Stimulated activated naive CD8-positive, alpha-beta T cell treated with anti-CD3 and anti-CD28 coated beads, Interleukin-15, Interleukin-2, amounts not matched to agents 100 U/mL and 50 U/mL, for 24 hours (primary cell): ENCODE measurements at places on chromosomes 2 and 18.

DNA sequence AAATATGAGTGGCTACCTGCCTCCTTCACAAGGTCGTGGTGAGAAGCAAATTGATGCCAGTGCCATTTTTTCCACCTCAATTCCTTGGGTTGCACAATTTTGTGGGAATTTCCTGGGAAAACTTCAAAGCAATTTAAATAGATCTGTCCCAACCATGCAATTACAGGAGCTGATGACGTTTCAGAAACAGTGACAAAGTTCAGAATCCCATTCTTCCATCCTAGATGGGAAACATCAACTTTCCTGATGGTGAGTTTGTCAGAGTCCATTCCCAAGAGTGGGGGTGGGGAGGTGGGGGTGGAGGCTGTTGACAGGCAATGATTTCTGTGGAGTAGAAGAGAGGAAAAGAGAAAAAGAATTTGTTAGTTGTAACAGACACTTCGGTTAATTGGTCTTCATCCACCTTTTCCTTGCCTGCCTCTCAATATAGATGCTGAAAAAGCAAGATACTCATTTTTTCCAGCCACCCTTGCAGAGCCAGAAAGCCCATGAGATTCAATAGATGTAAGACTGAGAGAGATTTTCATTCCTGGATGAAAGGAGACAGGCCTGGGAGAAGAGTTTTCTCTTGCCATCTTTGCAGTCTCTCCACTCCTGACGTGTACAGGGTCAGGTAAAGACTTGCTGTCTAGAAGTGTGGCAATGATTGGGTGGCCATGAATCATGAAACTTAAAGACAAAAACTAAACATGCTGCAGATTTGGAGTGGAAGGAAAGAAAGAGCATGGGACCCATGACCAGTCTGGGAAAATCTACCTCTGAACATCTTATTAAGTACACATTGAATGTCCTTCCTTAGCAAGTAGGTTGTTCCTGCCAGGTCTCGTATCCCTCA is 47.3 kb downstream of the SOCS6 start:
- DNase-seq: no peak

DNA sequence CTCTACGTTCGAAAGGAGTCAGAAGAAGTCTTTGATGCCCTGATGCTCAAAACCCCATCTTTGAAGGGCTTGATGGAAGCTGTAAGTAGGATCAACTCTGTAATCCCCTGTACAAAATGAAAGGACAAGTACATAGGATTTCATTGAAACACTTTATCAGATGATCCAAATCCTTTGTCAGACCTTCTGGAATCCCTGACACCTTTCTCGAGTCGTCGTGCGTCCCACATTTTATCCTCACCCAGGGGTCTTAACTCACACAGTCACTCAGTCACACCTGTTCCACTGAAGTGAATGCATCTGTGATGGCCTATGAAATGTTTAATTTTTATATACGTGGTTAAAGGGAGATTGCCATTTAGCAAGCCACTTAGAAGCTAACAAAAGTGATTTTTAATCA is 44.8 kb downstream of the GRHL1 start:
- no peak for DNase-seq

- DNase-seq: no peak
These were observed 644 bp upstream of the DYM start for GRCh38 chr18:49460976-49461601.

GRCh38 chr2:189363559-189363958 is 77.7 kb upstream of the WDR75 start:
- DNase-seq: no peak

GRCh38 chr2:209977386-209978239 is 24.8 kb upstream of the RPE start:
- DNase-seq: no peak

DNA sequence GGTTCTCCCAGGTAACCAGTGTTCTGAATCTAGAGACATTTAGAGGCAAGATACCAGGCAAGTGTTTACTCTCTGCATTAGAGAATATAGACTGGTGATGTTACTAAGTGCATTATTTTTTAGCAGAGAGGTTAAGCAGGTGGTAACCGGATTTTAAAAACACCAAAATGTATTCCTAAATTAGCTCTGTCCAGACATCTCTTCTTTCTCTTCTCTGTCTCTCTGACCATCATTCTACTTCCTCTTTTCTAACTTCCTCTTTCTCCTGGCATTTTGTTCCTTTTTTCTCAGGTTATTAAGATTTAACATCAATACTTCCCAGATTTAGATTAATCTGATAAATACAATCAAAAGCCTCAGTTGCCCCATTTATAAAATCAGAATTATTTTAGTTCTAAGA is 31.7 kb upstream of the DYNC1I2 start:
- no peak for DNase-seq

GRCh38 chr2:123528996-123529707 is 495.9 kb upstream of the CNTNAP5 start:
- DNase-seq: no peak

DNA sequence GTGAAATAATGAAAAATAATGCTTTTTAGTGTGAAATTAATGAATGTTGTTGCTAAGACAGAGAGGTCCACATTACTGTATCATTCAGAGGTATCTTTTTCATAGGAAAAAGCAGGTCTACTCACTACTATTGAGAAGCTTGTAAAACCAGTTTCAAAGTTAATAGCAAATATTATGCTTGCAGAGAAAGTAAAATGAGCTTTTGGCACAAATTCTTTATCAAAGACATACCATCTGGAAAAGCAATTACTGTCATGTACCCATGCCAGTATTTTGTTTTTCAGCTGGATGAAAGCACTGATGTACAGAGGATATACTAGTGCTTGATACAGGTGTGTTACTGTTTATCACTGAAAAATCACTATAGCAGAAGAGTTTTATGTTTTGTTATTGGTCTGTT is 77.5 kb downstream of the NCOA1 start:
- DNase-seq: no peak

DNA sequence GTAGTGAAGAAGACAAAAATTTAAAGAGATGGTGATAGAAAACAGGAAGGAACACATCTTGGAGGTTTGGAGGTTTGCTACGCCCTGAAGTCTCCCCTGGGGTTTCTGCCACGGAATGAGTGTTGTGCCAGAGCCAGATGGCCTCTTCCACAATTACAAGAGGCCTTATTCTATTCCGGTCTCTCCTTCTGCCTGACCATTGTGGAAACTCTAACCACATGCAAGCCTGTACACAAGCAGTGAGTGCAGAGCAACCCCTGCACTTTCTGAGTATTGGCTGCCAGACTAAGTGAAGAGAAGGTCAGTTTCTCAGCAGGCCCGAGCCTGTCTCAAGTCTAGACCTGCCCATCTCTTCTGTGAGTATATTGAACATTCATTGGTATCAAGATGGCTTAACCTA is 22.7 kb upstream of the MYO1B start:
- no peak for DNase-seq

DNA sequence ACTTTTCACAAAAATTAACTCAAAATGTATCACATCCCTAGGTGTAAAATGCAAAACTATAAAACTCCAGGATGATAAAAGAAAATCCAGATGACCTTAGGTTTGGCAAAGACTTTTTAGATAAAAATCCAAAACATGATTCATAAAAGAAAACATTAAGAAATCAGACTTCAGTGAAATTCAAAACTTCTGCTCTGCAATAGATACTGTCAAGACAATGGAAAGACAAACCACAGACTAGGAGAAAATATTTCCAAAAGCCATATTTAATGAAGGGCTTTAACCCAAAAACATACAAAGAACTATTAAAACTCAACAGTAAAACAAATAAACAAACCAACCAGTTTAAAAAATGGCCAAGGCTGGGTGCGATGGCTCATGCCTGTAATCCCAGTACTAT is 173.6 kb upstream of the SPOPL start:
- DNase-seq: no peak

GRCh38 chr2:27249159-27249890 is 13.5 kb downstream of the SLC30A3 start:
- DNase-seq: no peak

- no peak for DNase-seq
These were observed 193.8 kb downstream of the IKZF2 start for GRCh38 chr2:212957624-212958023.

- DNase-seq: no peak
These were observed 136.2 kb downstream of the SP100 start for GRCh38 chr2:230552181-230552580.

DNA sequence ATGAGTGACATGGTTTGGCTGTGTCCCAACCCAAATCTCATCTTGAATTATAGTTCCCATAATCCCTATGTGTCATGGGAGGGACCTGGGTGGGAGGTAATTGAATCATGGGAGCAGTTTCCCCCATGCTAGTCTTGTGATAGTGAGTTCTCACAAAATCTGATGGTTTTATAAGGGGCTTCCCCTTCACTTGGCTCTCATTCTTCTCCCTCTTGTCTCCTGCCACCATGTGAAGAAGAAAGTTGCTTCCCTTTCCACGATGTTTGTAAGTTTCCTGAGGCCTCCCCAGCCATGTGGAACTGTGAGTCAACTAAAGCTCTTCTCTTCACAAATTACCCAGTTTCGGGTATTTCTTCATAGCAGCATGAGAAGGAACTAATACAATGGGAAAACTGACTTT is 14.0 kb downstream of the DNAH7 start:
- DNase-seq: no peak

DNA sequence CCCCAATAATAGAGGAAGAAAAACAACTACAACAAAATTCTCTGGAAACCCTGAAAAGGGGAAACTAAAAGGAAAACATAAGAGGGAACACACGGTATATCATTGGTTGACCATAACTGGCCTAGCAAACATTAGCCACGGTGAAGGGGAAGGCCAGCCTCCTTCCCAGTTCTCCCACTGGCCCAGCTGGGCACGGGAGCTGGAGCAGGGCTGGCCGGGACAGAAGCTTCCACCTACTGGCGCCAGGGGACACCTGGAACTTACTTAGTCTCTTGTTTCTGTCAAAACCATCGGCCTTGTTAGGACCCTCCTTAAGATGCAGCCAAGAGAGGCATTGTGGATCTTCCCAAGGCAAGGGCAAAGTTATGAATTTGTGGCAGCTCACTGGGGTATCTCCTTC is 56.1 kb upstream of the DLGAP1 start:
- no peak for DNase-seq

- DNase-seq: no peak
These were observed 163.0 kb downstream of the IRS1 start for GRCh38 chr2:226636586-226636985.

DNA sequence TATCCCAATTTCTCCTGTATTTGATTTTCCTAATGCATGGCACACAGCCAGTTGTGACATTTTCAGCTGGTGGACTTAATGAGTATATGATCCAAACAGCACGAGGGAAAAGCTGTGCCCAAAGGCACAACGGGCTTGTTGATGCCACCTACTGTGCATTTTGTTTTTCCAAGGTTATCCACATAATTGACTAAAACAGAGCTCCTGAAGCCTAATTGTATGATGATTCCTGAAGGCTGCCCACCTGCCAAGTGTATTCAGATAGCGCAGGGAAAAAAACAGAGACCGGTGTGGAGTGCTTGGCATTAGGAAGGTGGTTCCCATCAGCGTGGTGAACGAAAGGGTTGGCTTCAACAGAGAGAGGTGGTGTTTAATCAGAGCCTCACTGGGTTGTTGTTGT is 14.9 kb downstream of the RBMS1 start:
- DNase-seq: no peak

DNA sequence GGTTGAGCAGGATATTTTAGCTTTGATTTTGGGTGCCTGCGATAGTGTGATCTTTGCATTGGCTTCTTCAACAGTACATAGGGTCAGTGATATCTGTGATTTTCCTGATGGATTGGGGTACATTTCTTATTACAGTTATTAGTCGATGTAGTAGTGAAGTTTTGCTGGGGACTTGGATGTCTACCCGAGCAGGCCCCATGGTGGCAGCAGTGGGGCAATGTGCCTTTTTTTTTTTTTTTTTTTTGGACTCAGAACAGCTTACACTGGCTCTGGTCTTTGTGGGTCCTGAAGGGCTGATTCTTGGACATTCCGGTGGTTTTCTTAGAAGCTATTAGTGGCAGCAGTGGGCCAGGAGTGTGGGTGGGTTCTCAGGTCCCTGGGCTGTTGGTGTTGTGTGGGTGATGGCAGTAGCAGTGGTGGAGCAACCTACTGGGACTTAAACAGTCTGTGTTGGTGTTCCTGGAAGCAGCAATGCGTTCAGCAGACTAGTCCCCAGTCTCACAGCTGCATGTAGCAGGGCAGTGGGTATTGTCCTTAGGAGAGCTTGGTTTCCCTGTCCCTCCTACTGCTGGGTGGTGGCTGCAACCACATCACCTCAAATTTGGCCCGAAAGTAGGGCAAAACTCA is 53.7 kb upstream of the SLC4A10 start:
- no peak for DNase-seq

DNA sequence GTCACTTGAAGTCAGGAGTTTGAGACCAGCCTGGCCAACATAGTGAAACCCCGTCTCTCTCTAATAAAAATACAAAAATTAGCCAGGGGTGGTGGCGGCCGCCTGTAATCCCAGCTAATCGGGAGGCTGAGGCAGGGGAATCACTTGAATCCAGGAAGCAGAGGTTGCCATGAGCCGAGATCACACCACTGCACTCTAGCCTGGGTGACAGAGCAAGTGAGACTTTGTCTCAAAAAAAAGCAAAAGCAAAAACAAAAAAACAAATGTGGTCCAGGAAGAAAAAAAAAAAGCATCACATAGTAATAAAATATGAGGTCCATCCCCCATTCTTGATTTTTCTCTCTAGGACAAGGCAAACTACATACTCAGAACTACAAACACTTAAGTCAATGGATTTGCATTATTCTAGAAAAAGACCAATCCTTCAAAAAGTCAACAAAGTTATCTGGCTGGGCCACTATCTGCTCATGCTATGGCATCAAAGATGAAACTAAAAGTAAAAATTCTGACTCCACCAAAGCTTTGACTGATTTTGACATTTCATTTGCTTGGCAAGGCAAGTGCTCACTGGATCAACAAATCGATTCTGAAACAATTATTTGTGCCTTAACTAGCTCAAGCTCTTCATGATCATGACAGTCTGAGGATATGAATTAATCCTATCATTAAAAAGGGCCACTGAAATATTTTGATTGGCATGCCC is 28.4 kb downstream of the MEX3C start:
- DNase-seq: no peak

DNA sequence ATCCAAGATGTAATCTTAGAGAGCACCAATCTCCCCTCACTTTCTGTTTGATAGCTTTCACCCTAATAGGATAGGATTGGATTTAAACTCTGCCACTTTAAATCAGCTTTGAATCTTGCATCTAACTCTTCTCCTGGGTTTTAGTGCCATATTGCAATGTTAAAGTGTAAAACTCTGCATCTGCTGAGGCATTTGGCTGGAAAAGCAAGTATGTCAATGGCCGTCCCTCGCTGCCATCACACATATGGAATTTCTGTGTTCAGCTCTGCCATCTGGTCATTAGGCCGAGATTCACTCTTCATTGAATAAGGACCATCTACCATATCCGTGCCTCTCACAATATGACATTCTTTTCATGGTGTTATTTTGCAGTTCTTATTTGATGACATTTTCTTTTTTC is 728.1 kb upstream of the PIK3C3 start:
- DNase-seq: no peak

- DNase-seq: no peak
These were observed 224.3 kb upstream of the SMAD7 start for GRCh38 chr18:49175071-49175470.

DNA sequence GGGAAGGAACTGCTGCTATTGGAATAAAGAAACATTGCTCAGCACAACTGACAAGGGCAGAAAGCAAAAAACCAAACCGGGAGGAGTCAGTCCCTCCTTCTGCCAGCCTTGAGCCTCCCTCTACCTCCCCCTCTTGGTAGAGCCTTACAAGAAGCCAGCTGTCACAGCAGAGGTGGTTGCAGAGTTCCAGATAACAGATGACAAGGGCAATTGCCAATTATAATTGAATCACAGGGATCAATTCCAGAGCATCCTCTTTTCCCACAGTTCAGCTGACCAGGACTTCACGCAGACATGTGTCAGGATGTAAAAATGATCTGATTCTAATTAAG is 548.2 kb upstream of the LRRTM1 start:
- no peak for DNase-seq

- no peak for DNase-seq
These were observed 2.5 kb downstream of the ITGAV start for GRCh38 chr2:186592137-186592875.
